Prostate gland (tissue), 2 donors: ENCODE measurements at places on chromosomes 7 and 10.

DNA sequence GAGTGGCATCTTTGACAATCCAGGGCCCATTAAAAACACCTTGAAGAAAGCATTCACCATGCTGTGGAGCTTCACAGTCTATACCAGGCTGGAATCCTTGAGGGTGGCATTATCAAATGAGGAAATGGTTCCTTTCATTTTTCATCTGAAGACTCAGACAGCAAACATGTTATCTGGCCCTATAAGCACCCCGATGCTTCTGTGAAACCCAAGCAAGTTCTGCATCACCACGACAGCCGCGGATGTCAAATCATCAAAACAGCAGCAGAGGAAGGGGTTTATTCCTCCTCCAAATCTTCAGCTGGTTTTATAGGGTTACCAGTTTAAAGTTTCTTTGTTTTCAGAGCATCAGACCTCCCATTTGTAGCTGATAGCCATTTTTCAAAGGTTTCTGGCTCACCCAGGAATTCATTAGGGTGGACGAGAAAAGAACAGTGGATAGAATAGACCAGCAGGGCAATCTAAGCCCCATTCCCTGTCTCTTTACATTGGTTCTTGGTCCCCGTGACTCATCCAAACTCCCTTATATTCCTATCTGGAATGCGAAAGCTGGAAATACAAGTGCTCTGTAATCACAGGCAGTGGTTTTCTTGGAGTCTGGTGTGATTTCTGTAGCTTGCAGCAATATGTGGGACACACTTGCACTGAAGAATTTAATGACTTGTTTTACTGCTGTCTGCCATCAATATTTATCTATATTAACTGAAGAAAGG lies 217.9 kb downstream of the SKAP2 start:
- no peak for DNase-seq

DNA sequence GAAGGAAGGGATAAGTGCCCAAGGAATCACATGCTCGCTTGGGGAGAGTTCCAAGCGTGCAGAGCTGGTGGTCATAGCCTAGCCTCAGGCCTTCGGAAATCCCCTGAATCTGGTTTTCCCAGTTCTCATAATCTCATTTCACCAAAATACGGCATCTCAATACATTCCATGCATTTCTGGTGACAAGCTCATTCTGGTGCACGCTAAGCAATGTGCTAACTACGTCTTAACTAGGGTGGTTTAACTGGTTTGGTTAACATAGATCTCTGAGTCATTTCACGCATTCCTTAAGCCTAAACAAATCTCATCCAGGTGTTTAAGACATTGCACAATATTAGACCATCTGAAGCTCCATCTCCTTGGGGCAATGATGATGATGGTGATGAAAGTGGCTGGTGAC lies 72.9 kb upstream of the STEAP1B start:
- DNase-seq: no peak

DNA sequence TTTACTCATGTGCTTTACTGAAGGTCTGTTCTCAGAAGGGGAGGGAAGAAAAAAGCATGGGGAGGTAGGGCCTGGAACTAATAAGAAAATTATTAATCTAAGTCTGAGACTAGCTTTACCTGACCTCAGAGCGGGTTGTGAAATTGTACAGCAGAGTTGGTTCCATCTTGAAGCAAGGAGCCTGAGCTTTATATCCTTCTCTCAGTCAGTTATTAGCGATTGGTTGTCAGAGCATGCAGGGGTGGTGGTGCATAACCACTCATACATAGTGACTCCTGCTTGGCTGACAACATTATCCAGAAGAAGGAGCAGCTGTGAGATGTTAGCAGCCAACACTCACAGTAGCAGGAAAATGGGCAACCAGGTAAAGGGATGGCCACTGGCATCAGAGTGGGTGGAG lies 976.3 kb upstream of the LRRTM3 start:
- no peak for DNase-seq

GRCh38 chr10:74891053-74891452 lies 64.7 kb downstream of the KAT6B start:
- DNase-seq: no peak

GRCh38 chr10:32210306-32211045 lies 136.5 kb downstream of the EPC1 start:
- DNase-seq: no peak

GRCh38 chr10:57996536-57996935 lies 271.2 kb downstream of the IPMK start:
- DNase-seq: no peak

DNA sequence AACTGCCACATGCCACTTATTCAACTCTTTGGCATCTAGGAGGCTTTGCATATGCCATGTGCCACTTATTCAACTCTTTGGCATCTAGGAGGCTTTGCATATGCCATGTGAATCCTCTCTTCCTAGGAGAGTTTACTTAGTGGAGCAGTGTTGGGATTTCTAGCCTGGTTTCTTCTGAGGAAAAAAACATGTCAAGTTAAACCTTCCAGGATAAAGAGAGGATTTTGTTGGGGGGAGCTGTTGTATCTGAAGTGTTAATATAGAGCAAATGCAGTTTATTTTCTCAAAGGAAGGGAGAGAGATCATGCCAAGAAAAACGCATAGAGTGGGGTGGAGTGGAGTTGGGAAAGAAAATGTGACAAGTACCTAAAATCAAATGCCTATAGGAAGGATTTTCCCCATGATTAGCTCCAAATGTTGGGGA lies 91.5 kb downstream of the MCU start:
- no peak for DNase-seq

GRCh38 chr7:25894002-25894901 lies 257.7 kb upstream of the NFE2L3 start:
- no peak for DNase-seq
